ENCODE measurements at places on chromosomes 1 and 21. TPM values are rescaled to one million over a fixed set of nuclear protein-coding genes. Genes with fewer than 3 reads are reported as not detected.

Gene SYT6
- not detected for total RNA-seq

Gene FCER1G
- total RNA-seq: 16.8 TPM

Gene LCE1A
- not detected for total RNA-seq

Gene RXFP4
- not detected for total RNA-seq

Gene CD164L2
- total RNA-seq: not detected

Gene PADI1
- total RNA-seq: not detected

Gene SSBP3
- total RNA-seq: 16.6 TPM

Gene NR1I3
- not detected for total RNA-seq

Data from right atrium auricular region (tissue), 2 donors.